A549 treated with DMSO at 1 μM for 4 hours (cell line): ENCODE measurements at places on chromosomes 2 and 18. TPM values are rescaled to one million over a fixed set of nuclear protein-coding genes. Genes with fewer than 3 reads are reported as not detected.

Gene ORC2
- 9.8 to 19.3 TPM (median 15.4 TPM) in 5 replicates for total RNA-seq

Gene B3GNT7
- total RNA-seq: 1.1 to 2.3 TPM (median 1.6 TPM) in 5 replicates

Gene HOXD12
- total RNA-seq: not detected in 5 replicates

Gene NT5DC4
- total RNA-seq: not detected in 5 replicates

Gene CYBRD1
- 28.7 to 38.6 TPM (median 36.6 TPM) in 5 replicates for total RNA-seq

Gene KCNK3
- total RNA-seq: 1.2 to 1.6 TPM (median 1.4 TPM) in 5 replicates

Gene EMILIN1
- 0.23 to 0.46 TPM (median 0.31 TPM) in 4 of 5 replicates, not detected in the other for total RNA-seq

Gene RUFY4
- not detected in 5 replicates for total RNA-seq

Gene CXCR4
- 0.38 to 1.0 TPM (median 0.58 TPM) in 5 replicates for total RNA-seq

Gene ZNF804A
- not detected in 5 replicates for total RNA-seq

Gene CYRIA
- total RNA-seq: 0.14 to 0.23 TPM (median 0.22 TPM) in 5 replicates

Gene SERPINB13
- total RNA-seq: not detected in 5 replicates

Gene ASXL3
- total RNA-seq: not detected in 5 replicates

Gene MLPH
- 180 to 294 TPM (median 277 TPM) in 5 replicates for total RNA-seq

Gene B3GNT2
- 20.9 to 34.2 TPM (median 29.1 TPM) in 5 replicates for total RNA-seq

Gene SNRNP27
- 47.3 to 70.6 TPM (median 57.9 TPM) in 5 replicates for total RNA-seq

Gene NGEF
- 16.1 to 20.4 TPM (median 16.8 TPM) in 5 replicates for total RNA-seq

Gene FBXO48
- 0.49 to 0.81 TPM (median 0.71 TPM) in 5 replicates for total RNA-seq

Gene UGT1A4
- total RNA-seq: 0.07 TPM in 1 of 5 replicates, not detected in the others

Gene CLEC4F
- not detected in 5 replicates for total RNA-seq

Gene CEP192
- total RNA-seq: 9.5 to 11.2 TPM (median 9.6 TPM) in 5 replicates

Gene PIEZO2
- total RNA-seq: 0.73 to 1.0 TPM (median 0.74 TPM) in 5 replicates

Gene RAB6C
- not detected in 5 replicates for total RNA-seq

Gene SPATA3
- total RNA-seq: not detected in 5 replicates

Gene HNRNPA3
- total RNA-seq: 366 to 451 TPM (median 370 TPM) in 5 replicates

Gene CRYGC
- total RNA-seq: not detected in 5 replicates

Gene SEMA4F
- 8.6 to 13.7 TPM (median 11.2 TPM) in 5 replicates for total RNA-seq

Gene ZBTB7C
- 0.03 to 0.11 TPM (median 0.05 TPM) in 5 replicates for total RNA-seq

Gene GALNT5
- total RNA-seq: 3.0 to 3.8 TPM (median 3.2 TPM) in 5 replicates

Gene GPBAR1
- total RNA-seq: 0.07 to 0.23 TPM (median 0.15 TPM) in 5 replicates

Gene TNFRSF11A
- 6.3 to 11.9 TPM (median 9.5 TPM) in 5 replicates for total RNA-seq

Gene PTPRN
- total RNA-seq: 1.3 to 2.2 TPM (median 1.9 TPM) in 5 replicates

Gene BBS5
- total RNA-seq: 5.6 to 6.3 TPM (median 6.0 TPM) in 5 replicates

Gene TSHZ1
- total RNA-seq: 5.3 to 7.1 TPM (median 6.4 TPM) in 5 replicates

Gene KIF1A
- total RNA-seq: 0.62 to 0.84 TPM (median 0.78 TPM) in 5 replicates
